Right kidney (tissue), 9 donors: ENCODE measurements at places on chromosomes 13 and 19.

GRCh38 chr13:109968876-109969577, 182.6 kb upstream of the IRS2 start:
- no peak for DNase-seq

- no peak for DNase-seq
These were observed 87.6 kb downstream of the HSPH1 start for GRCh38 chr13:31073859-31074718.

GRCh38 chr13:110113284-110113764, 193.6 kb downstream of the COL4A1 start:
- no peak for DNase-seq

DNA sequence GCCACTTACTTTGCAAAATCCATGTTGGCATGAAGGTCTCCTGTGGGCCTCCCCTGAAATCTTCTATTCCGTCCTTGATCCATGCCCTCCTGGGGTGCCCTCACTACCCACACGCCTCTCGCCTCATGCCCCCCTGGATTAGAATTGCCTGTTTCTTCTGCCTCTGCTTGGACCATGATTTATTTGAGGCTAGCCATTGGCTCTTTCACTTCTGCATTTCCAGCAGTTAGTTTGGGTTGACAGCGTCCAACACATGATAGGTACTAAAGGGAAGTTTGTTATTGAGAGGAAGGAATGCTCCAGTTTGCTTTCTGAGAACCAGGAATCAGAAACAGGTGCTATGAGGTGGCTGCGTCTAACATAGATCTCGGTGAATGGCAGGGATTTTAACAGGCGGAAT, 30.5 kb upstream of the TPTE2 start:
- DNase-seq: no peak

DNA sequence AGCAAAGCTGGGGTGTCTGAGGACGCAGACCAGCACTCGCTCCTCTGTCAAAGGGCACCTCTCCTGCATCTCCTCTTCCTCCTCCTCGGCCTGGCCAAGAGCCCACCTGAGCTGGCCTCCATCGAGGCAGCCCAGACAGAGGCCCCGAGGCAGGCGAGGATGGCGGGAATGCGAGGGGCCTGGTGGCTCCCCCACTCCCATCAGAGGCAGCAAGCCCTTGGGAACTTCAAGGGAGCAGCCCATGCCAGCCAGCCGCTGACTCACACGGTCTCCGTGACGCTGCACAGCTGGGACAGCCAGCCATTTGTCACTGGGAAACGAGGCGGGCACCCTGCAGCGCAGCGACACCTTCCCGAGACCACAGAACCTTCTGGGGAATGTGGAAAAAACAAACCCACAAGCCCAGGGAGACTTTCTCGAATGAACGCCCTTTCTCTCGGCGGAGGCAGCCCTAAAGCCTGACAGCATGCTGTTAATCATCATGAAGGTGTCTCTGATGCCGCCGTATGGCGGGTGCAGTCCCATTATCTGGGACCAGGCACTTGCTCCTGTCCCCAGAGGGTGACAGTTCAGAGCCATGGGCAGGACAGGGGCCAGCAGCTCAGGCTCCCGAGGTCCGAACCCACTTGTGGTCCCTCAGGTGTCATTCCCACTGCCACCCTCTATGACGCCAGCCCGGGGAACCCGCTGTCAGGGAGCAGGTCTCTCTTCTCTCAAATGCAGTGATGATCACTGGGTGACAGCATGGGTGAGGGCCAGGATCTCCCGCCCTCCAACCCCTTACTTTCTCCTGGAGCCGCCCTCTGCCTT, 53.0 kb downstream of the PEPD start:
- no peak for DNase-seq

GRCh38 chr13:24267274-24267673, 42.1 kb upstream of the C1QTNF9 start:
- DNase-seq: no peak

GRCh38 chr13:50676602-50677001, 166.9 kb downstream of the DLEU7 start:
- DNase-seq: no peak

DNA sequence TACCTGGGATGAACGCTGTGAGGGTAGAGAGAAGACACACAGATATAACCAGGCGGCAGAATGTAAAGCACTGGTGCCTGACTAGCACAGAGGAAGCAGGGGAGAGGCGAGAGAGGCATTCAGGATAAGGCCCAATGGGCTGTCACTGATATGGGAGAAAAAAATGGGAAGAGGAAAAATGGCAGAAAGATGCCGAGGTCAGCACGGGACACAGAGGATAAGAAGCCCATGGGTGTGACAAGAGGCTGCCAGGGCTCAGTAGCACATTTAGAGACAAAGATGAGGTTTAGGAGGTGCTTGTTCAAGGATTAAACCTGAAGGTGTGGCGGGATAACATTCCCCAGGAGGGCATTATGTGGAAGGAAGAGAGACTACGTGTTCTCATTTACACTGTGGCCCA, 5.6 kb downstream of the SMG9 start:
- no peak for DNase-seq

DNA sequence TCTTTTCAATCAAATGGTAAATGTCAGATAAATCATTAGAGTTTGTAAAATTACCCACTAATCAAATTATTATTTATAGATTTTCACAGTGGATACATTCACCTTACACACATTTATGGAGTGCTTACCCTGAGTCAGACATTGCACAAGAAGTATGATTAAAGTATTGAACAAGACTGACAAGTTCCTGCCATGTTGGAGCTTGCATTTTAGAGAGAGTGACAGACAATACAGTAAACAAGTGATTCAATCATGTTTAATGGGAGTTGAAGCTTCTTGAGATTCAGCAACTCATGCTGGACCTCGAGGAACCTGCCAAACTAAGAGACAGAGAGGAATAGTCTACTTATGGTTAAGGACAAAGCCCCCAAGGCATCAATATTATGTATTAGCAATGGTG, 487.8 kb downstream of the PCDH17 start:
- DNase-seq: no peak

DNA sequence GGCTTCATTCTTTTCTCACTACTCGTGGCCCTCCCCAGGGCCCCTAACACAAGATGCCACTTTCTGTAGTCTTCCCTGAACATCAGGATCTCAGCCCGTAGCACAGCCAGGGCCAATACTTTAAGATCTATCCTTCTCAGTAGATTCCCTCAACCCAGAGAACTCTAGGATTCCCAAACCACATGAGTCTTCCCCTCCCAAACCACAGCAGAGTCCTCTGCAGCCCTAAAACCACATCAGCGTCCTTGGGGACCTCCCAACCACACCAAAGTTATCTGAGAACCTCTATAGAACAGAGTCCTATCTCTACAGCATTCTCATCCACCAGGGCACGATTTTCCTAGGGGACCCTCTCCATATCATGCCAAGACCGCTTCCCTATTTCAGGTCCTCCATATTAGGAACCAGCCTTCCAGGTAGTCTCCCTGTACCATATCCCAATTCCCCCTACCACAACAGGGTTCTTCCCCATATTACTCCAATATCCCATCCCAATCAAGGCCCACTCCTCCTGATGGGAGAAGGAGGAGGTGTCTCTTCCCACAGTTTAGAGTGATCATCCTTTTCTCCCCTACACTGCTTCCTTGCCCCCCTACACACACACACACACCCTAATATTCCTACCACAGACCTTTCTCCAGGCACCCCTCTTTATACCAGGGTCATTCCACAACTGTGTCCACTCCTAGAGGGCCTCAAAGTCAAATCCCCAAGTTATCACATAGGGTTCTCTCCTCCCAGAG, 1.4 kb downstream of the DYRK1B start:
- DNase-seq: no peak

DNA sequence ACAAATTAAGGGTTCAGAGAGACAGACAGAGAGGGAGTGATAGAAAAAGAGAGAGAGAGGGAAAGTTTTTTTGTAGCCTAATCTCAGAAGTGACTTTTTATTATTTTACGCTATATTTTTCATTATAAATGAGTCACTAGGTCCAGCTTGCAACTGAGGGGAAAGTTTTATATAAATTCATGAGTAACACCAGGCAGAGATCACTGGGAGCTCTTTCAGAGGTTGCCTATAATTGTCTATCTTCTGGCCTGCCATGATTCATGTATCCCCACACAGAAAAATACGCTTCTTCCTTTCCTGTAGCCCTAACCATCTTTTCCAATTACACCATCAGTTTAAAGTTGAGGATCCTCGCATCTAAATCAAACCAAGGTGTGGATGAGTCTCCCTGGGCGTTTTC, 467.9 kb downstream of the SLITRK1 start:
- DNase-seq: no peak

GRCh38 chr19:11267316-11268085, 5.2 kb upstream of the DOCK6 start:
- no peak for DNase-seq

GRCh38 chr19:16614941-16615340, 13.1 kb downstream of the MED26 start:
- no peak for DNase-seq

- DNase-seq: no peak
These were observed 18.3 kb downstream of the SIAH3 start for GRCh38 chr13:45833242-45833641.

DNA sequence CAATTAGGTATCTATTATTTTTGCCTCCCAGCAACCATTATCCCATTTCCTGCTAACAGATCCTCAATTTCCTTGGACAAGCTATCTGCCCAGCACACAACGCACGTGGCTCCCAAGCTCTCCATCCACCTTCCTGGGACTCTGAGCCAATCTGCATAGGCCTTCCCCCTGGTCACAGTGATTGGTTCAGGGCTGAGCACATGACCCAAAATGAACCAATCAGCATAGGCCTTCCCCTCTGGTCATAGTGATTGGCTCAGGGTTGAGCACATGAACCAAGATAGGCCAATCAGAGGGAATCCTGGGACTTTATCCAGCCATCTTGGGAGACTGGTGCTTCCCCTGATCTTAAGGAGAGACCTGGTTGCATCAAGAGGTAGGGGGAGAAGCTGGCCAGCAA, 5.8 kb downstream of the CPAMD8 start:
- no peak for DNase-seq

- DNase-seq: no peak
These were observed 196.5 kb downstream of the ITGBL1 start for GRCh38 chr13:101648766-101649487.

- DNase-seq: no peak
These were observed 73.4 kb downstream of the ZDHHC20 start for GRCh38 chr13:21385710-21386109.

DNA sequence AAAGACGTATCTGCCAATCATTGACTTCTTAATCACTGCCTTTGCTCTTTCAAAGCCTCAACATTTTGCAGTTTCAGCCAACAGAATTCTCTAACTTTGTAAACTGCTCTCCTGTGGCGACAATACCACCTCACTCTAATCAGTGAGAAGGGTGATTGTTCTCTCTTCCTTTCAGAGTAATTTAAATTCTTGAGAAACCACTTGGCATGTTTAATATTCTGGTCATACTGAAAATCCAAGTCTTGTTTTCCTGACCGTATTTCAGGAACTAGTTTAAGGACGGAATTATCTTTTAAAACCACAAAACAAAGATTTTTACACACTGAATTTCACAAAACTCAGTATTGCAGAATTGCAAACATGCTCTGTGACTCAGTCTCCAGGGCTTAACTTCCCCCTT, 5.2 kb upstream of the CDC16 start:
- no peak for DNase-seq

- DNase-seq: no peak
These were observed 43.3 kb downstream of the SPATA13 start for GRCh38 chr13:24203811-24204210.

- DNase-seq: no peak
These were observed 122.8 kb downstream of the OXGR1 start for GRCh38 chr13:96871469-96871868.

- DNase-seq: no peak
These were observed 435.8 kb downstream of the HS6ST3 start for GRCh38 chr13:96525715-96526114.

DNA sequence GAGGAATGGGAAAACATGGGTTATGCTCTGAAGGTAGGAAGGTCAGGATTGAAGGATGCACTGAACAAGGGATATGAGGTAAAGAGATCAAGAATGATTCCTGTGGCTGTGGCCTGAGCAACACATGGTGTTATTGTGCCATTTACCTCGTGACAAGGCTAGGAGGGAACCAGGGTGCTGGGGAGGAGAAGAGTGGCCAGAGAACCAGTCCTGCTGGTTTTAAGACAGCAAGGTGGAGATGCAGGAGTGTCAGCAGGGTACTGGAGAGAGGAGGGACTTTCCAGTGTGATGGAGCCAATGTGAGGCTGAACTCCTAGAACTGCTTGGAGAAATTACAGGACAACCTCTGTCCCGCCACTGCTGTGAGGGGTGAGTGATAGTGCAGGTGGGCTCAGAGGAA, 282.4 kb downstream of the MYO16 start:
- DNase-seq: no peak

GRCh38 chr19:18985257-18985656, 44.2 kb upstream of the HOMER3 start:
- no peak for DNase-seq

- no peak for DNase-seq
These were observed 11.6 kb downstream of the PRAM1 start for GRCh38 chr19:8490873-8491272.

DNA sequence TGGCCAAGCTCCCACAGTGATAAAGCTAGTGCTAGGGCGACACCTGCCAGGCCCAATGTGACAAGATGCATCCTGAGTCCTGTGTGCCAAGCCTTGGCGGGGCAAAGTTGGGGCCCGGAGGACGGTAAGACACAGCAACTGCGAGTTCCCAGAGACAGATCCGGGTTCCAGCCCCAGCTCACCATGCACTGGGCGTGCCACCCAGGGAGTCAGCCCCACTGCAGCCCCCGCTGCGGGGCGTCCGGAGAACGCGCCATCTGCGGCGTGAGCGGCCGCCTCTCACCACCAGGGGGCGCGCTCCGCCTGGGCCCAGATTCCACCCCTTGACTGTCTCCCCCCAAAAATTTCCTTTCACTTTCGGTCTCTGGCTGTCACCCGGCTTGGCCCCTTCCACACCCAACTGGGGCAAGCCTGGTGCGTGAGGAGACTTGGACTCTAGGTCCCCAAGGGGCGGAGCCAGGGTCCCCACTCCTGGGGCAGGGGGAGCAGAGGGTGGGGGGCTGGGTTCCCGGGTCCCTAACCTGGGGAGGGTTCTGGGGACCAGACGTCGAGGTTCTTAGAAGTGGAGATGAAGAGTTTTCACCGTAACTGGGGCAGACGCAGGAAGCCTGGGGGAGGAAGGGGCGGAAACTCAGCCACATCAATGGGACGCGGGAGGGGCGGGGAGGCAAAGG, at the start of gene FLT3LG:
FLT3LG (plus strand) TSS at position 348 of the 674 bp plus-strand sequence. CDS start 425 bp downstream, outside the sequence.
- DNase-seq: peak; percentile 72

GRCh38 chr13:107450931-107451330, 764.4 kb downstream of the LIG4 start:
- DNase-seq: no peak
